Activated naive CD4-positive, alpha-beta T cell treated with Interleukin-2 at 50 U/mL for 16 hours (primary cell): ENCODE measurements at places on chromosomes 1 and 21.

DNA sequence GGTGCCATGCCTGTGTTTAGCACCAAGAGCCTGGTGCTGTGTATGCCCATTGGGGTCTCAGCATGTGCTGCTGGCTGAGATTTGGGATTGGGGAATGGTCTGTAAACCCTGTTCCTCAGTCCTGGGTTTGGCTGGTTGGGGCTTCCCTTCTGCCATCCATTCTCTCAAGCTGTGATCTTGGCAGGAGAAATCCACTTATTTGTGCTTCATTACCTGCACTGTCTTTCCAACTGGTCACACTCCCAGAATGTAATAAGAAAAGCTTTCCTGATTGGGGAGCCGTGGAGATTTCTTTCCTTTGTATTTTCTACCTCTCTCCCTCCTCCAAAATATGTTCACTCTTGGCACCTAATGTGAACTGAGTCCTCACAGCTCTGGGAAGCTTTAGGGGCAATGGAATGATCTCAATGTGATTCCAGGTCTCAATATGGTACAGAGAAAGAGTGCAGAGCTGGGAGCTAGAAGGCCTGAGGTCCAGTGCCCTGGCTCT is 23.0 kb upstream of the KCNA10 start:
- DNase-seq: no peak

DNA sequence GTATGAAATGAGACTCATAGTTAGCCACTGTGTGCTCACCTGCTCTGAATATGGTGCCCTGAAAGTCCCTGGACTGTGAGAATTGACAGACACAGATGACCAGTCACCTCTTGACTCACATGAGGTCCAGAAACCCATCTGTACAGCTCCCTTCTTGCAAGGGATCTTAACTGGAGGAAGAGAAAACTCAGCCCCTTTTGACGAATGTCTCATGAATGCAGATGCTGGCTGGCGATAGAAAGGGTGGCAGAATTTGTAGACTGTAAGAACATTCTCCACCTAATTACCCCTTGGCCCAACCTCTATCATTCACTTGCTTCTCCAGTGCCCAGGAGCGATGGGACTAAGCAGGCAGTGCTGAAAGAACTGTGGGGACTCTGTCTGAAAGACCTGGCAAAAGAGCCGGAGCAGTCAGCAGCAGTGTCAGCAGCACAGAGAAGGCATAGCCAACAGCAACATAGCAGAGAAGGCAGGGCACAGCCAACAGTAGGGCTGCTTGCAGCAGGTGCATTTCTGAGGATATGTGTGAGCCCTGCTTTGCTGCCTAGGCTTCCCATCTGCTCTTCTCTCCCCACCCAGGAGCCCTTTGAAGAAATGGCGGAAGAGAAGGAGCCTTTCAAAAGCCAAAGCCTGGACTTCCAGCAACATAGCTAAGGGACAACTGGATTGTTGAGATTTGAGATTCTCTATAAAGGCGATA is 25.8 kb upstream of the IFNGR2 start:
- DNase-seq: no peak

DNA sequence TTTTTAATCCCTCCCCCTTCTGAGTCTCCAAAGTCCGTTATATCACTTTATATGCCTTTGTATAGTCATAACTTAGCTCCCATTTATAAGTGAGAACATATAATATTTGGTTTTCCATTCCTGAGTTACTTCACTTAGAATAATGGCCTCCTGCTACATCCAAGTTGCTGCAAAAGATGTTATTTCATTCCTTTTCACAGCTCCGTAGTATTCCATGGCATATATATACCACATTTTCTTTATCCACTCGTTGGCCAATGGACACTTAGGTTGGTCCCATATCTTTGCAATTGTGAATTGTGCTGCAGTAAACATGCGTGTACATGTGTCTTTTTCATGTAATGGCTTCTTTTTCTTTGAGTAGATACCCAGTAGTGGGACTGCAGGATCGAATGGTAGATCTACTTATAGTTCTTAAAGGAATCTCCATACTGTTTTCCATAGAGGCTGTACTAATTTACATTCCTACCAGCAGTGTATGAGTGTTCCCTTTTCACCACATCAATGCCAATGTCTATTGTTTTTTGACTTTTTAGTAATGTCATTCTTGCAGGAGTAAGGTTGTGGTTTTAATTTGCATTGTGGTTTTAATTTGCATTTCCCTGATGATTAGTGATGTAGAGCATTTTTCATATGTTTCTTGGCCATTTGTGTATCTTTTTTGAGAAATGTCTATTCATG is 12.3 kb downstream of the MAN1C1 start:
- DNase-seq: no peak

DNA sequence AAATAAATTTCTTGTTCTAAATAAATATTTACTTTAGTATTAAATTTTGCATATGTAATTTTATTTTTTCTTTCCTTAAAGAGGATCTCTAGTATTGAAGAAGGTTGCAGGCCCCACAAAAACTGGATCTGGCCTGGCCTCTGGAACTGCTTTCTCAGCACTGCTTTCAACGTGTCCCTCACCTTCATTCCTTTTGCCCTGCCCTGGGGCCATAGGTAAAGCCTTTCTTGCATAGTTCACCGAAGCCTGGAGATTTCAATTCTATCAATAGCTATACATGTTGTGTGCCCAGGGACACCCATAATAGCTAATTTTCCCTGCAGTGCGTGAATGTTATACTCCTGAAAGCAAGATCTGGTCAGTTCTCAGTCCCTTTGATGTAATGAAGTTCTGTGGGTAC is 12.0 kb upstream of the GPR137B start:
- DNase-seq: no peak

DNA sequence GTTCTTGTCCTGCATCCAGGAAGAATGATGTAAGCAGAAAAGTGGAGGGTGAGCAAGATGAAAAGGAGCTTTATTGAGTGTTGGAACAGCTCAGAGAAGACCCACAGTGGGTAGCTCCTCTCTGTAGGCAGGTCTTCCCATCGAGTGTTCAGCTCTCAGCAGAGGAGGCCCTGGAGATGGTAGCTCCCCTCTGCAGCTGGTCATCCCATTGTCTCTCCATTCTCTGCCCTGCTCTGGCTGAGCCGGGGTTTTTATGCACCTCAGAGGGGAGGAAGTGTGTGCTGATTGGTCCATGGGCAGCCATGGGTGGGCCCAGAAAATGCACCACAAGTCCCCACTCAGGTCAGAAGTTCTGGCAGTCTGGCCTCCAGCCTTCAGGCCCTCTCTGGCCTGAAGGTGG is 713.7 kb downstream of the MATN1 start:
- no peak for DNase-seq

DNA sequence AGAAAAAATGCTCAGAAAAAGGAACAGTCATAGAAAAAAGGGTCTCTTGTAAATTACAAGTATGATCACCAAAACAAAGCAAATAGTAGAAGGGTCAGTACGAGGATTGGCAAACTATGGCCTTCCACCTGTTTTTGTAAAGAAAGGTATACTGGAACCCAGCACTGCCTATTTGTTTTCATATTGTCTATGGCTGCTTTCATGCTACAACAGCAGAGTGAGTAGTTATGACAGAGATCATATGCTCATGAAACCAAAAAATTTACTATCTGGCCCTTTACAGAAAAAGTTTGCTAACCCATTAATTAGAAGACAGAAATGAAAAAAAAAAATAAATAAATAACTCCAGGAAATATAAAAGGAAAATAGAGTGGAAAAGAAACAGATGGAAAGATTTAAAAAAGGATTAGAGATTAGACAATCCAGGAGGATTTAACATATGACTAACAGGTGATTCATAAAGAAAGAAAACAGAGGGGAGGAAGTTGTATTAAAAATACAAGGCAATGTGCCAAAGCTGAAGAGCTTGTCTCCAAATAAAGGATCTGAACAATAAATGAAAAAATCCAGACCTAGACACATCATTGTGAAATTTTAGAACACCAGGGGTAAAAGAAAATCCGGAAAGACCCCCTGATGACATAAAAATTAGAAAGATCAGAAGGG is 108.5 kb upstream of the SERTAD4 start:
- DNase-seq: no peak

DNA sequence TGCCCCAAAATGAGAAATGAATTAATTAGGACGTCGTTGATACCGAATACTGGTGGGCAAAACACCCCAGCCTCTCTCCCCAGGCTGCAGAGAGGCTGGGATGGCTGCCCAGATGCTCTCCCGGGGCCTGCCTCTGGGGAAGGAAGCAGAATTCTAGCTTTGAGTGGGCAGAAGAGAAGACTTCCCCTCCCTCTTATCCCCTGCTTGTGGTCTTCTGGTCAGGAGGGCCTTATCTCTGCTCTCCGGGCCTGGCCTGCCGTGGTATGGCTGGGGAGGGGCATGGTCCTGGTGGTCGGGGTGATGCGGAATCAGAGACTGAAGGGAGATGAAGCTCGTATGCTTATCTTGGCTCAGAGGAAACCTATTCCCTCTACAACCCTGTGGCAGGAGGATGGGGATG is 9.8 kb upstream of the CSF3R start:
- DNase-seq: no peak

DNA sequence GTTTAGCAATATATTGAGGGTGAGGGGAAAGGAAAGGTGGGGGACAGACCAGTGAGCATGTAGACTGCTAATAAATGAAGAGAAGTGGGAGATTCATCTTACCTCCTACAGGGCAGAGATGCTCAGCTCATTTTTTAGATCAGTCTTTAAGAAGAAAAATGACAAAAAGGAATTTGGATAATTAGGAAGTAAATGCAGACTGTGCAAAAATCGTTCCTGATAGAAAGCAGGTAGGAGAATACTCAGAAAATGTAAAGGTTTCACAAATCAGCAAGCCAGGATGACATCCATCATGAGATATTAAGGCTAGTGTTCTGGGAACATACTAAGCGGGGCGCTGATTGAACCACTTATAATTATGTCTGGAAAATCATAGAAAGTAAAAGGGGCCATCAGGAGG is 106.3 kb downstream of the RNF220 start:
- DNase-seq: no peak

DNA sequence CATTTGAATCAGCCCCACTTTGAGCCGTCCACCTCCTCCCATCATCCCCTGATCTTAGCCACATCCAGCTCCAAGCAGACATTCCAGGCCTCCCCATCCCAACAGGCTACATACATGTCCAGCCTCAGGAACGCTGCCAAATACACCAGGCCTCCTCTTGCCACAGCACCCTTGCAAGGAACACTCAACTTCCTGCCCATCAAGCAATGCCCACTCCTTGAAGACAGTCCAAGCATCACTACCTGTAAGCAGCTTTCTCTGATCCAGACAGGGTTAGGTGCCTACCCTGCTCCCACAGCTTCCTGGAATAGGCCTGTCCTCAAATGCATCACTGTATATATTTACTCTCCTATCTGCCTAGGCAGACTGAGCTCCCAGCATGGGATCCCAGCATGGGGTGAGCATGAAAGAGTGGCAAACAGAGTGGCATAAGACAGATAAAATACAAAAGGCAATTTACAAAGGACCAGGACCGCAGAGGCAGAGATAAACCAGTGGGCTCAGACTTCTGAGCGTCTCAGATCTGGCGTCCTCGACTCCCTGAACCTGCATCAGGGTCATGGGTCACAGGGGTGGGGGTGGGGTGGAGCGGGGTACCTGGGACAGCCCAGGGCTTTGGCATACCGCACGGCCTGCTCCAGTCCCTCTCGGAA is 816 bp downstream of the HYI start:
- DNase-seq: no peak

DNA sequence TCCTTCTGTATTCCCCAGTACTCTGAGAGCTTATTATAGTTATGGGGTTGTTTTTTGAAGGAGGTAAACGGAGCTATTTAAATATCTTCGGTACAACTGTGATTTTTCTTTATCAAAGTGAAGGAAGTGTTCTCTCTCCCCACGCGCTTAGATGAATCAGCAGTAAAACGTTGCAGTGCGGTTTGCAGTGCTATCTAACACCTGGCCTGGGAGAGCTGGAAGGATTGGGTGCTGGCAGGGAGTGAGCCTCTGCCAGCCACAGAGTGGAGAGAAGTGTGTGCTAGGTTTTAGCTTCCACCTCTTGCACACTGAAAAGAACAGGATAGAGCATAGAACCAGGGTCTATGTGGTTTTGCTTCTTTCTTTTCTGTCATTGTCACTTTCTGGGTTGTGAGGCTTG is 165.9 kb downstream of the SDCCAG8 start:
- DNase-seq: peak; percentile 51

GRCh38 chr1:109754738-109755137 is 9.0 kb downstream of the EPS8L3 start:
- DNase-seq: no peak

- DNase-seq: no peak
Observed at GRCh38 chr1:59110271-59110670, 186.6 kb upstream of the FGGY start.

DNA sequence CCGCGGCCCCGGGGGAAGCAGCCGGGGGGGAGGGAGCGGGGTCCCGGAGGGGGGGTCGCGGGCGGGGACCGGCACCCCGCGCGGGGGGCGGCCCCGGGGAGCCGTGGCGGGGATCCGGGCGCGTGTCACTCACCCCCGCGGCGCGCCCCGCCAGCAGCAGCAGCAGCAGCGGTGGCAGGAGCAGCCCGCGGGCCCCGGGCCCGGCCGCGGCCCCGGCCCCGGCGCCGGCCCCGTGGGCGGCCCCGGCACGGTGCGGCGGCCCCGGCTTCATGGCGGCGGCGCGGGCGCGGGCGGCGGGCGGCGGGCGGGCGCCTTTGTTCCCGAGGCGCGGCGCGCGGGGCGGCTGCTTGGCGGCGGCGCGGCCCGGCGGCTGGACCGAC is 252 bp downstream of the SDC3 start:
- DNase-seq: no peak

GRCh38 chr1:231541842-231542241 is 13.4 kb downstream of the TSNAX start:
- DNase-seq: no peak

- DNase-seq: peak; percentile 8
Observed at GRCh38 chr1:169106921-169107602, 572 bp downstream of the ATP1B1 start.

- DNase-seq: no peak
Observed at GRCh38 chr1:27257155-27257554, 22.7 kb downstream of the WDTC1 start.

- DNase-seq: no peak
Observed at GRCh38 chr21:36692114-36692834, 6.6 kb upstream of the SIM2 start.

GRCh38 chr1:6794164-6794563 is 8.9 kb downstream of the CAMTA1 start:
- DNase-seq: no peak

- DNase-seq: peak; percentile 40
Observed at GRCh38 chr1:2801535-2802291, at the start of gene TTC34. TTC34 (minus strand) TSS chr1:2801693; CDS start chr1:2800827, 866 bp downstream.

GRCh38 chr1:26701266-26701994 is 5.6 kb downstream of the ARID1A start:
- DNase-seq: no peak

- DNase-seq: no peak
Observed at GRCh38 chr1:40438391-40439015, 11.8 kb upstream of the ZFP69B start.

DNA sequence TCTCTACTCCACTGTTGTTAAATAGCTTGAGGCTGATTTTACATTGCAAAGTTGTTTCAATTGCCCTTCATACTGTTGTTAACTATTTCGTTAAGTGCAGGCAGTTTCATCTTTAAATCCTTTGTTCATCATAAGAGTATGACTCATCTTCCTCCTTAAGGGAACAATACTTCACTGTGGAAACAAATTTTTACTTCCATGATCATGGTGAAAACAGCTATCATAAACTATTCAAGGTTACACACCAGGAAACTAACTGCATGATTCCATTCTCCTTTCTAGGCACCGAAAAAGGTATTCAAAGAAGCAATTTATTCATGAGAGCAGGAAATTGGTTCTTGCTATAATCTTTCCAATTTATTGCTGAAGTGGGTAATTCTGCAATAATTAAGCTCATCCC is 593.2 kb downstream of the LRRIQ3 start:
- no peak for DNase-seq

- peak; percentile 91 for DNase-seq
Observed at GRCh38 chr1:201019321-201019977, 4.1 kb downstream of the KIF21B start.
